KBM-7 (cell line): ENCODE measurements at places on chromosomes 6 and 20.

GRCh38 chr20:51391926-51392325 is 150.6 kb downstream of the NFATC2 start:
- no peak for DNase-seq

- DNase-seq: no peak
Measured at GRCh38 chr20:61706259-61706961, 359.3 kb downstream of the TAF4 start.

GRCh38 chr20:2386516-2387179 is 5.9 kb downstream of the TGM6 start:
- no peak for DNase-seq

- no peak for DNase-seq
Measured at GRCh38 chr6:96657344-96657743, 94.4 kb downstream of the FHL5 start.

DNA sequence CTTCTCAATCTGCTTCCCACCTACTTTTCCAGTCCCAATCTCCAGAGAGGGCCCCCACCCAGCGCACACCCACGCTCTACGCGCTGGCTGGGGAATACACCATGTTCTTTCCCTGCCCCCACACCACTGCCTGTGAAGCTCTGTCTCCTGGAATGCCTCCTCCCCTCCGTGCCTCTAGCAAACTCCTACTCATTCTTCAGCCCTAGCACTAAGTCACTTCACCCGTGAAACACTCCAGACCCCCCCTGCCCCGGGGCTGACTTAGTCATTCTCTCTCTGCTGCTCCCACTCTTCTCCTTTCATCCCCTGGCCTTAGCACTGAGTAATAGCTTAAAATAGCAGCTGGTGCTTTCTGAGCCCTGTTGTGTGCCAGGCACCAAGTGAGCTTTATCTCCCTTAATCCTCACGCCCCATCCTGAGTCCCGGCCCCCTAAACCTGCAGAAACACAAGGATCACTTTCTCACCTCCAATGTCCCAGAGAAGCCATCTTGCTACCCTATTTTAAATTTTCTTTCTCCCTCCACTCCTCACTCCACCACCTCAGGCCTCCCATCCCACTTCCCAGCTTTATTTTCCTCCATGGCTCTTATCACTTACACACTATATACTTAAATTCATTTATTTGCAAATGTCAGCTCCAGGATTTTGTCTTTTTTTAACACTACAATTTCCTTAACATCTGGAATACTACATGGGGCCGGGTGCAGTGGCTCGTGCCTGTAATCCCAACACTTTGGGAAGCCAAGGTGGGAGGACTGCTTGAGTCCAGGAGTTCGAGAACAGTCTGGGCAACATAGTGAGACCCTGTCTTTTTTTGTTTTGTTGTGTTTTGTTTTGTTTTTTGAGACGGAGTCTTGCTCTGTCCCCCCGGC is 6.3 kb upstream of the PARD6B start:
- no peak for DNase-seq

DNA sequence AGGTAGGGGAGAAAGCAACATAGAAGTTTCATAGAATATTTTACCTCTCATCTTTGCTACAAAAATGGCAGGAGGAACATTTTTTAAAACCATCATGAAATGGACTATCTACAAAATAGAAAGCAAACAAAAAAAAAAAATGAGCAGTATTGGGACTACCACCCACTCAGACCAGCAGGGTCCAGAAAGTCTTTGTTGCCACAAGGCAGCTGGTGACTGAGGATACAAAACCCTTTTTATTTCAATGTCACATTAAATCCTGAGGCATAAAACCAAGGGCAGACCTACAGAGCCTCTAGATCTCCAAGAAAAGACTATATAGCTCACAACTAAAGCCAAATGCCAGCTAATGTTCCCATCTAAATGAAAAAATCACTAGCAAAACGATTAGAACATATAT is 282.2 kb downstream of the PTPRK start:
- DNase-seq: no peak

- DNase-seq: no peak
Measured at GRCh38 chr6:26195924-26196845, 109.0 kb downstream of the HFE start.

GRCh38 chr6:12955956-12956355 is 239.4 kb downstream of the PHACTR1 start:
- DNase-seq: no peak

DNA sequence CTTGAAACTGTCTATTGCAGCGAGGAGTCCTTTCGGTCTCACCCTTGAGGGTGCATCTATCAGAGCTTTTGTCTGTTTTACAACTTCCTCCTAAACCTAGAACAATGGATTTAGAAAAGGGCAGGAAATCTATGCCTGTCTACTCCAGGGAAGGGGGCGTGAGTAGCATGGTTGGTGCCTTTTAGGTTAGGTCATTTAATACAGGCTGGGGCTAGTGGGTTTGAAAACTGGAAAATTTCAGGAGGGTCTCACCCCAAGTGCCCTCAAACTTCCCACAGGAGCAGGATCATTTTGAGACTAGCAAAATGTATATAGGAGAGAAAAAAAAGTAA is 33.5 kb upstream of the BMP6 start:
- DNase-seq: peak; percentile 67

DNA sequence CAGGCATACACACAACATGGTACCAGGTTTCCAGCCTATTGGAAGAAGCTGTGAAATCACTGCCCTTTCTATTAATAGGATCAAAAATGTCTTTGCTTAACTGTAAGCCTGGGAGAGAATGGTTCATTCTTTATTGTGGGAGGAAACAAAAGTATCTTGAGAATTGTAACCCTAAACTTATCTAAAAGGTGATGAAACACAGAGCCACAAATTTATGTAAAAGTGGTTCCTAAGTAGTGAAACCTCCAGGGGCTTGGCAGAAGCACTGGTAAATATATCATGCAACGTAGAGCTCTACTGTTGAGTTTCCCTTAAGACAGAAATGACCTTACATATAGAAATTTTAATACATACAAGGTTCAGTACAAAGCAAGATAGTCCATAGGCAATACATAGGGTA is 17.2 kb upstream of the NOX3 start:
- no peak for DNase-seq

- DNase-seq: no peak
Measured at GRCh38 chr6:29965563-29965872, 23.2 kb downstream of the HLA-A start.
